ENCODE measurements at places on chromosomes 1 and 21.

DNA sequence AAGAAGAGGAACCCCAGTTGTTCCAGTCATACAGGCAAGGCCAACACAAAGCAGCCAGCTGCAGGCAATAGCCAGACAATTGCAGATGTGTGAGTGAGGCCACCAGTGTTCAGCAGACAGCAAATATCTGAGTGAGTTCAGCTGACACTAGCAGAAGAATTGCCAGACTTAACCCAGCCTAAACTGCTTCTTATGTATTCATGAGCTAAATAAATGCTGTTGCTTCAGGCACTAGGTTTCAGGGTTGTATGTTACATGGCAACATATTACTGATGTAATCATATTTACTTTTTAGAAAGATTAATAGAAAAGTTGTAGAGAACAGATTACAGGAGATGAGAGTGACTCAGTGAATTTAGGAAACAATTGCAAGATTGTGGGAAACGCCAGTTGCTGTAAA is 129.8 kb upstream of the CHODL start:
- no peak for DNase-seq

- DNase-seq: no peak
Observed at GRCh38 chr1:68140536-68140935, 90.1 kb upstream of the DIRAS3 start.

DNA sequence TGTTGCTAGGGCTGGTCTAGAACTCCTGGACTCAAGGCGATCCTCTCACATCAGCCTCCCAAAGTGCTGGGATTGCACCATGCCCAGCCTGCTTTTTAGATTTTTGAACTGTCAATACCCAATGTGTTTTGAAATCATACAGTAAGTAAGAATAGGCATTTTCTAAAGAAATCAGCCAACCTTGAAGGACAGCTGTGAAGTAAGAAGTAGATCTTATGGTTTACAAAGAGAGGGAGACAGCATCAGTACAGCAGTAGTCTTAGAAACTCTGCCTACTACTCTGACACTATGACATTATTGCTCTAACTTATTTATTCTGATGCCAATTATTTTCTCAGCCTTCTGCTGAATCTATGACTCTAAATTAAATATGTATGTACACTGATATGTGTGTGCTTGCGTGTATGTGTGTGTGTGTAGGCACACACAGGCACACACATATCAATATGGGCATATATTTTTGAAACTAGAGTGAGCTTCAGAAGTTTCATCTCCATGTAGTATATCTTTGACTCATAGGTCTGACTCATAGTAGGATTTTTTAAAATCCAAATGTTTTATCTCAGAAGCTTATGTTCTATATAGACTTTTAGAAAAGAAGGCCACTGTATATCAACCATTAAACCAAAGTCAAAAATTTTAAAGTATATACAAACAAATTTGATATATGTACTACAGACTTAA is 140.4 kb downstream of the COL24A1 start:
- no peak for DNase-seq

DNA sequence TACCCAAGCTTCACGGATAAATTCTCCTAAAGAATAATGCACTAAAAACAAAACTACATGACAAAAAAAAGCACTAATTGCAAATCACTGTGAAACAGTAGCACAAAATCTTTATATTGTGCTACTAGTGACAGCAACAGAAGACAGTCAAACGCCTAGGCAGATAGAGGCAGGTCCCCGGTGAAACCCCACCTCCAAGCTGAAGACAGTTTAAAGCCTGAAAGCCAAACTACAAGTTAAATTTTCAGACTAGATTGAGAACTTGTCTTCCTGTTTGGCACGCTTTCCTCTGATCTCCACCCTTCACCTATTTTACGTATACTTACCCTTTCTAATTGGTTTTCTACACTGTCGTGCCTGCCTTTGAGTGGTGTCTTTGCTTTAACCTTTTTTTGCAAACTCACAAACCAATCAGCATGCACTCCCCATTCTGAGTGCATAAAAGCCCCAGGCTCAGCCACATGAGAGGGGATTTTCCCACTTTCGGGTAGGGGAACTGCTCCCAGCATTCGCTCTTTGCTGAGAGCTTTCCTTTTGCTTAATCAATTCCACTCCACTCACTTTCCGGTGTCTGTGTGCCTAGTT is 3.6 kb upstream of the BACH1 start:
- no peak for DNase-seq

DNA sequence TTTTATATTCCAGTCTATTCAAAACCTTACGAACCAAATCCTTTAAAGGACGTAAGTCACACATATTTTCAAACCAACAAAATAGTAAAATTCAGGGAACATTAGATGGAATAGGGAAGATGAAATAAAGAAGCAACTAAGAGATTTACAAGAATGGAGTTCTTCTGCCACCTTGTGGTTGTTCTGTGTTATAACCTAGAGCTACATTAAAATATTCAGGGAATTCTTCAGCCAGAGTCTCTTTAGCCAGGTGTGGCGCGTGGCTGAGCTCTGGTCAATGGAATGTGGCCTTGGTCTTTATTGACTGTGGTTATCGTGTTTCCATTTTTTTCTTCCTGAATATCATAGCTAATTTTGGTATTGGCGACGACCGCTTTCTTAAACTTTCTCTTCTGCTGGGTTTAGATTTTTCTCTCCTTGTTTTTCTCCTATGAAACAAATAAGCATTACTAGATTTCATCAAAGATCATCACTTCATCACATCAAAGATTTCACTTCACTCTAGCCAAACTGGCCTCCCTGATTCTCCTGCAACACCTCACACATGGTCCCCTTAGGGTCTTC is 221.3 kb downstream of the MRPL39 start:
- peak; percentile 80 for DNase-seq

DNA sequence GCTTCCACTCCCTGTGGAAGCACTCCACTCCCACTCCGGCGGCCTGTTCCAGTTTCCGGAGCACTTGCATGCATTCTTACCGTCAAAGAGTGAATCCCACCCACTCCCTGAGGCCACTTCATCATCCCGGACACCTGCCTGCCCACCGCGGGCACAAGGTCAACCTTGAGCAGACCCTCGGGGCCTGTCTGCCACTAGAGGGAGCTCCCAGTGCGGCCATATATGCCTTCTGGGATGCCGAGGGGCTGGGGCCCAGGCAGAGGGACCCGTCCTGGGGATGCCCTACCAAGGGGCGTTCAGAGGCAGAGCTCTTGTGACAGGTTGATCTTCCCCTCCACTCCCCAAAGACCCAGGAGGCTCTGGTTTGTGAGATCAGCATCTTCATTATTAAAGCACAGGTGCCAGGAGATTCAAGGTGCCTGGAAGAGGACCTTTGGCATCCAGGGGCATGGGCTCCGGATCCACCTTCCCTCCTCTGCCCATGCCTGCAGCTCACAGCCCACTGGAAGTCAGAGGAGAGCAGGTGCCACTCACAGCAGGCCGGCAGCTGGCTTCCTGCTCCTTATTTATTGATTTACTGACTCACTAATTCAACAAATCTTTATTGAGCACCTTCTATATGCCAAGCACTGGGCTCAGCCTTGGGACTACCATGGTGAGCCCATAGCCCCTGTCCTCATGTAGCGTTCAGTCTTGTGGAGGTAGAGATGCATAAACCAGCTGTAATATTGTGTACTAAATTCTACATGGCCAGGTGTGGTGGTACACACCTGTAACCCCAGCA is 47.3 kb downstream of the UBIAD1 start:
- no peak for DNase-seq

DNA sequence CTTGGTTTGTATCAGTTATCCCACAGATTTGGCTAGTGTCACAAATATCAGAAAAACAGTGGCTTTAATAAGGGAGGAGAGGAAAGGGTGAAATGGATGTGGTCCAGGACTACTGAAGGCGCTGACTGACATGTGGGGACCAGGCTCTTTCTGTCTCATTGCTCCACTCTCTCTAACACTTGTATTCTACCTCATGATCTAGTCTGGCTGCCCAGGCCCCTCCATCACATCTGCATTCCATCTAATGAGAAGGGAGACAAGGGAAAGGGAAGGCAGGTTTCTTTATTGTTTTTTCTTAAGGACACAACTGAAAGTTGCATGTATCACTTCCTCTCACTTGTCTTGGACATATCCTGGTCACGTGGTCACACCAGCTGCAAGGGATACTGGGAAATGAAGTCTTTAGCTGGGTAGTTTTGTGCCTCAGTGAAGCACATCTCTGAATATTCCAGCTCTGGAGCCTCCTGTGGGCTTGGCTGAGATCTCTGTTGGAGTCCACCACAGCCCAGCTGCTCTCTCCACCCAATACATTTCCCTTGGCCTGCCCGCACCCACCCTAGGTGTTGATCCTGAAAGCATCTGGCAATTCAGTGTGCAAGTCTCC is 42.0 kb upstream of the PADI2 start:
- no peak for DNase-seq

DNA sequence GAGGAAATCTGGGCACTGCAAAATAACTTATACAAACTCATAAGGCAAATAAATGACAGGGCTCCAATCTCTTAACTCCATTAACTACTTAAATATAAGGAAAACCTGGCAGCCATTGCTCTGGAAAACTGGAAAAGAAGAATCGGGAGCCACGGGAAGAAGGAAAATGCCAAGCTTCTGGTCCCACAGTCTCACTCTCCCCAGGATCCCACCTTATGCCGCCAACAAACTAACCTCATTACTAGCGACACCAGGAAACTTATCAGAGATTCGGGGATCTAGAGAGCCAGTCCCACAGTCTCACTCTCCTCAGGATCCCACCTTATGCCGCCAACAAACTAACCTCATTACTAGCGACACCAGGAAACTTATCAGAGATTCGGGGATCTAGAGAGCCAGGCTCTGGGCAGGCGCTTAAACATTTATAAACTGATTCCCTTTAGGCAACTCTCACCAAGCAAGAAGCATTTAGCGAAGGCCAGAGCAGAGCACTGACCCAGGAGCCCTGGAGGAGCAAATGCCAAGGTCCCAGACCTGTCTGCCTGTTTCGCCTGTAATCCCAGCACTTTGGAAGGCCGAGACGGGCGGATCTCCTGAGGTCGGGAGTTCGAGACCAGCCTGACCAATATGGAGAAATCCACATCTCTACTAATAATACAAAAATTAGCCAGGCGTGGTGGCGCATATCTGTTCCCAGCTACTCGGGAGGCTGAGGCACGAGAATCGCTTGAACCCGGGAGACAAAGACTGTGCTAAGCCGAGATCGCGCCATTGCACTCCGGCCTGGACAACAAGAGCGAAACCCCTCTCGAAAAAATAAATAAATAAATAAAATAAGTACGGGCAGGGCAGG is 720 bp downstream of the PSMB2 start:
- no peak for DNase-seq

DNA sequence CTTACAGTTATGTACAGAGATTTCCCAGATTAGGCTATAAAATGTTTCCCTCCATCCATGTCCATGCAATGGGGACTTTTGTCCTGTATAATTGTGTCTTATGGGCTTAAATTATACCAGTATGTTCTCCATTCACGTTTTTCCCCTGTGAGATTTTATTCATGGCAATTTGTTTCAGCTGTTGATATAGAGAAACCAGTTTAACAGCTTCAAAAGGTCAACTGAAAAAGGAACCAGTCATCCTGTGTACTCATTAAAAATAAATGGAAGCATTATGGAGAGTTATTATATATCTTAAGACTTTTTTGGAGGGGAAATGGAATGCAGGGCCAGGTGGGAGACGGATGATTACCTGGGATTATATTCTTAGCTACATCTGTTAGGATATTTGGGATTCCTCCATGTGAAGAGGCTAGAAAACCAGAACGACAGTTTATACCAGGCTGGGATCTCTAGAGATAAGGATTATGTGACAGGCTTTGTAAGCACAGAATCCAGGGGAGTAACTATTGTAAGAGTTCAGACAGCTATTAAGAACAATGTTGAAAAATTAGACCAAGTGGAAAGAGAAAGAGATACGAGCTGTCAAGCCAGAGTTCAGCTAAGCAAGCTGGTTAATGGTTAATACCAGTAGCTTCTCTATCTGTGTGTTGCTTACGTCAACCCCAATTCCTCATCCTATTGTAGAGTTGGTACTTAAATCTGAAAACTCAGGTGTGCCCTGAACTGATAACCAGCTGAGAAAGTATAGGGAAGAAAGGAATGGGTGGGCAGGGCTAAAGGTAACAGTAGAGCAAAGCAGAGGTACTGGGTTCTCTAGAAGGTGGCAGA is 12.4 kb upstream of the ZNF697 start:
- no peak for DNase-seq

- no peak for DNase-seq
Observed at GRCh38 chr21:44803651-44804050, 2.0 kb upstream of the UBE2G2 start.

GRCh38 chr21:19692231-19692630 is 1288.6 kb upstream of the TMPRSS15 start:
- no peak for DNase-seq

DNA sequence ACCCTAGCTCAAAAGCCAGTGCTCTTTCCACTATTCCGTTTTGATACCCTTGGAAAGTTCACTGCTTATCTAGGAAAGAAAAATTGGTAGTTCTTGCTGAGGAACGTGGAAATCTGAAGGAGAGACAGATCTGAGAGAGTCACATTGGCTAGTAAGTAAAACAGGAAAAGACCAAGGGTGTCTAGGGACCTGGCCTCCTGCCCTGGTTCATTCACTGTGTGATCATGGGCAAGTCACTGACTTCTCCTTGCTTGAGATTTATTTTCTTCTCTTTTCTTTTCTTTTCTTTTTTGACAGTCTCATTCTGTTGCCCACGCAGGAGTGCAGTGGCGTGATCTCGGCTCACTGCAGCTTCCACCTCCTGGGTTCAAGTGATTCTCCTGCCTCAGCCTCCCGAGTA is 90.8 kb downstream of the NFIA start:
- DNase-seq: no peak

- DNase-seq: no peak
Observed at GRCh38 chr1:231107600-231108326, 54.1 kb upstream of the TRIM67 start.
